B cell (primary cell): ENCODE measurements at places on chromosomes 3 and 15.

GRCh38 chr15:64224511-64224910, 61.7 kb upstream of the PPIB start:
- DNase-seq, result no peak

GRCh38 chr15:49721621-49722020, 100.8 kb downstream of the DTWD1 start:
- no peak for DNase-seq

DNA sequence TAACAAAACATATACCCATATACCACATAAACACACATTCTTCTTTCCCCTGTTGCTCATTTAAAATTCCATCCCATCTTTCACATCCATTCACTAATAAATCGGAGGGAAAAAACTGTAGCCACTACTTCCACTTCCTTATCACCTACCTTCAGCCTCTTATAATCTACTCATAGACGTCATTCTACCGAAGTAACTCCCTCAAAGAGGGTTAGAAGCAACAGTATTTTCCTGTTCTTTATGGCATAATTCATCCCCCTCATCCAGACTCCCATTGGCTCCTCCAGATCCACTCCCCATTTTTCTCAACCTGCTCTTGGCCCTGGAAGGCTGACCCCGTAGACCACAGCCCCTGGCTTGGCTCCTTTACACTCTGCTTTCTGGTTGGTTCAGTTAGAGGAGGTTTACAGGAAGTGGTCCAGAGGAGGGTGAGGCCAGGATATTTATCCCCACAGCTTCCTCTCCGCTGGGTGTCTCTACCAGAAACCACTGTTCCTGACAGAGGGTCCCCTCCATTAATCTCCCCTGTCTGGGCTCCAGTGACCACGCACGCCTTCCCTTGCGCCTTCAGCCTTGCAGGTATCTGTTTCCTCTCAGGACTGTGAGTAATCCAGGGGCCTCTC, 46.3 kb downstream of the FMN1 start:
- DNase-seq, result no peak

- DNase-seq, result no peak
These were observed 31.1 kb upstream of the CAPN7 start for GRCh38 chr3:15174953-15175352.

DNA sequence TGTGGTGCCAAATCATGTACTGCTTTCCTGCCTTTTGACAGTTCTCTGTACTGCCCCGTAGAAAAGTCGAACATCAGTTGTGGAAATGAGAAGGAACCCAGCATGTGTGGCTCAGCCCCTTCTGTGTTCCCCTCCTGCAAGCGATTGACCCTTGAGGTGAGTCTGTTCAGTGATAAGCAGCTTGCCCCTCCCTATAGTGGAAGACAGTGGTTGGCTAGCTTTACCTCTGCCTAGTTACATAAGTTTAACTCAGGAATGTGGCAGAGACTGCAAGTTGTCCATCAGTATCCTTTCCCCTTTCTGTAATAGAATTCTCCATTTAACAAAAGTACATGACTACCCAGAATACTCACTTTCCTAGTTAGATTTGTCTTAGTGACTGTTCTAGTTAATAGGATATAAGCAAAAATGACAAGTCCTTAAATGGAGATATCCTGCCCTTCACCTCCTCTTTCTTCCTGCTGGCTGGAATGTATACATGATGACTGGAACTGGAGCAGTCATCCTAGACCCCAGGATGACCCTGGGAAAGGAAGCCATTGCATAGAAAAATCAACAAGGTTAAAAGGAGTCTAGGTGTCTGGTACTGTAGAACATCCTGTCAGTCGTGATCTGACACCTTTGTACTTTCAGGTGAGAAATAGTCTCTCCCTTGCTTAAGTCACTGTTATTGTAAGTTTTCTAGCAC, 10.6 kb downstream of the SETMAR start:
- no peak for DNase-seq
